ENCODE measurements at places on chromosomes 6 and 20. TPM values are rescaled to one million over a fixed set of nuclear protein-coding genes. Genes with fewer than 3 reads are reported as not detected.

SRMS gene
- 0.25 TPM for total RNA-seq

OOEP gene
- not detected for total RNA-seq

BMP2 gene
- 0.24 TPM for total RNA-seq

CASS4 gene
- total RNA-seq = not detected

TMEM200A gene
- total RNA-seq = 0.05 TPM

TPMT gene
- total RNA-seq = 5.4 TPM

SEMG1 gene
- total RNA-seq = not detected

RXRB gene
- total RNA-seq = 18.9 TPM

TMC2 gene
- not detected for total RNA-seq

SOBP gene
- total RNA-seq = 0.60 TPM

ETV7 gene
- 0.08 TPM for total RNA-seq
